ENCODE measurements at places on chromosomes 2 and 18.

DNA sequence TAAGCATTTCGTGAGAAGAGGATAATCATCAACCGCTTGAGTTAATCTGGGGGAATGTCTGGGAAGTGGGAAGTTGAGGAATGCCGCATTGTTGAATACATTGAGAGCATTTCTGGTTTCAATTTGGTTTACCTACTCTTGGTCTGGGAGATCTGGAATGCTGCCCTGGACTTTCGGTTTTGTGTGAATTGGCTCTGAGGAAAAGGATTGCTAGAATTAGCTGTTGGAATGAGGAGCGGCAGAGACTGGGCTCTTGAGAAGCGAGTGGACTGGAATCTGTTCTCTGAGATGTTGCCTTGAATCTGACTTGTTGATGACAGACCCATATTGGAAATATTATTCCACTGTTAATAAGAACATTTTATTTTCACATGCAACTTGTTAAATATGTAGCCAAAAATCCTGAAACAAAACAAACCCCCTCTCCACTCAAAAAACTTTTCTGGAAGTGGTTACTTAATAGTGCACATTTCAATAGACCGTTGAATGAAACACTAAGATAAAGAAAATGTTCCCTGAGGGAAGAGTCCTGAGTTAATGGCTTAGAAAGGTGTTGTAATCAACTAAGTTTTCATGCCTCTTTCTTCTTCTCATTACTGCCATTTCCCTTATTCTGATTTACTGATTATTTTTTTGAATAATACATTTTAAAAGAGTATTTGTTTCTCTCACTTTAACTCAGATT lies 50.8 kb downstream of the PTPRM start:
- DNase-seq, result no peak

GRCh38 chr2:182818925-182819324 lies 47.5 kb downstream of the FRZB start:
- no peak for DNase-seq

DNA sequence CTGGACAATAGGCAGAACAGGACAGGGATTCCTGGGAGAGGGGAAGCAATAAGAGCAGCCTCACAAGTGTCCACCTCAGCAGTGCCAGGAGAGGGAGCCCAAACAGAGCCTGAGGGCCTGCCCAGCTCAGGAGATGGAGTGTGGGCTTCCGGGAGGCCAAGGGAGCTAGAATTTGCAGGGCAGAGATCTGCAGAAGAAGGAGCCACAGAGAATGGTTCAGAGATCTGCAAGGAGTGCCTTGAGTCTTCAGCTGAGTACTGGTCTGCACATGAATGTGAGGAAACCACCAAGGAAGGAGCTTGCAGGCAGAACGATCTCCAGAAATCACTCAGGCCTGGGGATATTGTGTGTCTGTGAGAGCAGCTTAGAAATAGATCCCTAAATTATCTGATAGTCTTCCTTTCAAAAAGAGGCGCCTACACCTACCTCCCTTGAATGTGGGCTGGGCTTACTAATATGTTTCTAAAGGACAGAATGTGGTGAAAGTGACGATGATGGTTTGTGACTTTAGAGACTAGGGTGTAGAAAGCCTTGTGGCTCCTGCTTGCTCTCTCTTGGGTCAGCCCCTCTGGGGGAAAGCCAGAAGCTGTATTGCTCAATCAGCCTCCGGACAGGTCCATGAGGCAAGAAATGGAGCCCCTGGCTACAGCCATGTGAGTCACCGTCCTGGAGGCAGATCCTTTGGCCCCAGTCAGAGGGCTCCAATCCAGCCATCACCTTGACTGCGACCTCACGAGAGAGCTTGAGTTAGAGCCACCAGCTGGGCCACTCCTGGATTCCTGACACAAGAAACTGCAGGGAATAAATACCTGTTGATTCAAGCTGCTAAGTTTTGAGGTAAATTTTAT lies 7.6 kb upstream of the LPIN1 start:
- peak; percentile 31 for DNase-seq

- DNase-seq, result no peak
Observed at GRCh38 chr2:218285604-218286003, 6.7 kb downstream of the TMBIM1 start.
